T-helper 9 cell (primary cell): ENCODE measurements at places on chromosomes 1 and 21.

GRCh38 chr1:119448127-119448511 is 33.2 kb downstream of the HSD3B2 start:
- DNase-seq: no peak

DNA sequence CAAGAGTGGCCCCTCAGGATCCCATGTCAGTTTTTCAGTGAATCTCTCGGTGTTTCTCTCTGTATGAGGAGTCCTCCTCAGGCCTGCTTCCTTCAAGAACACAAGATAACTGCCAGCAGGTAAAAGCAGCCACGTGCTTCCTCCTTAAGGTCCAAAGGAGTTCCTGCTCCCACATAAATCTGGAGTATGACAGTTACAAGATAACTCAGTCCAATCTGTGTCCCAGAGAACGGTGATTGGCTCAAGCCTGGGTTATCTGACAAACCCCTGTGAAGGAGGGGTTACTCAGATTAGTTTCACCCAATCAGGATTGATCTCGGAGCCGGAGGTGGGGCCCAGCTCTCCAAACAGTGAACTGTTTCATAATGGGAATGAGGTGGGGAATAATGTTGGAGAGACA is 5.8 kb upstream of the ANKRD13C start:
- no peak for DNase-seq

DNA sequence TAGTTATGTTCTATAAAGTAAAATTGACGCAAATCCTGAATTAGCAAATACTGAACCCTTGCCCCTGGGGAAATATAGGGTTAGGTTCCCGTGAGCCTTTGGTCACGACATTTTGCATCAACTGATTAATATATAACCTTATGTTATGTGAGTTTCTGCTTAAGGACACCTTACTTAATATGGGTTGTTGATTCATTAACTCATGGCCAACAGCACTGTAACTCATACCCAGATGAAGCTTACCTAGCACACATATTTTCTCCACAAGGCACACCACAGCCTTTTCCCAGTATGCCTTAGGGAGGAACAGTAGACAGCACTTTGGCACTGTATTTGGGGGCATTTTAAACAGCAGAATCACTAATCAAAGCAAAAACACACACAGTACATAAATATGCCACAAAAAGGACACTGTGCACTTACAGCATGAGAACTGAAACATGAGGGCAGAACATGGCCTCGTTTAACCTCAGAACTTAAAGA is 15.1 kb downstream of the INAVA start:
- no peak for DNase-seq

DNA sequence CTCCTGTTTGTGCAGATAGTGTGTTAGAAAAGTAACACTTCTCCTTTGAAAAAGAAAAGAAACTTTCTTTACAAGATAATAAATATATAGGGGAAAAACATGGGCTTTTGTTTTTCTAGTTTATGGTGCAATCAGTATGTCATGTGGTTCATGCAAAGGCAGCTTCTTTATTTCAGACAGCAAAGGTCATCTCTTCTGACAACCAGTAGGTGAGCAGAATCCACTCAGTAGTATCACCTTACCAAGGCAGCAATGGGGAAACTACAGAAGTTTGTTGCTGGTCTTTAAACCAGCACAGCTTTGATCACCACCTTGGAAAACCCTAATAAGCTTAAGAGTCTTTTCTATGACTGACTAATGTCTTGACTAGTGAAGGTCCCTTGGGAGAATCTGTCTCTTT is 13.0 kb upstream of the SAMSN1 start:
- no peak for DNase-seq

- peak; percentile 19 for DNase-seq
Measured at GRCh38 chr1:51535006-51535592, 16.0 kb upstream of the EPS15 start.

- no peak for DNase-seq
Measured at GRCh38 chr1:52658795-52659194, 25.8 kb downstream of the SHISAL2A start.

DNA sequence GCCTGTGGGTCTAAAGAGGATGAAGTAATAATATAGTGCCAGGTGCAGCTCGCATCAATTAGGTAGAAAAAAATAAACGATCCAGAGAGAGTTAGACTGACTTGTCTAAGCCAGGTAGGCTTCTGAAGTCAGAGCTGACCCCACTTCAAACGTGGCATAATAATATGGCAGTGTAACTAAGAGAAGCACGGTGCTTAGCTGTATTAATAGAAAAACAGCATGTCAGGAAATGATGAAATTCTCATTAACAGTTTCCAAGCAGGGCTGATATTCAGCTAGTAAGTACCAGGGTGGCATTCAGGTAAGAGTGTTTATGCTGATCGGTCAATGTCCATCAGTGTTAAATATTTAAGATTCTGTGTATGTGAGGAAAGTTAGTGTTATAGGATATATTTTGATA is 145.8 kb upstream of the SAMSN1 start:
- no peak for DNase-seq

DNA sequence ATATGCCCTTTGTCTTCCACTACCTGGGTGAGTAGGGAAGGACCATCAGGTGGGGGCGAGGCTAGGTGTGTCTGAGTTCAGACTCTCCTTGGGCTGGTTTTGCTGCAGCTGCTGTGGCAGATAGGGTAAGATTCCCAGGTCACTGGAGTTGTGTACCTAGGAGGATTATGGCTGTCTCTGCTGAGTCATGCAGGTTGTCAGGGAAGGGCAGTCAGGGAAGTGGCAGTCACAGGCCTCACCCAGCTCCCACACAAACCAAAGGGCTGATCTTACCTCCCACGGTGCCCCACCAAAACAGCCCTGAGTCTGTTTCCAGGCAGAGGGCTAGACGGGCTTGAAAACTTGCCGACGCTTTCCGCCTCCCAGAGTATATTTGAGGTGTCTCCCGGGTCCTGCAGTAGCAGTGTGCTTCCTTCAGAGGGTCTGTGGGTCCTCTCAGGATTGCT is 201.6 kb upstream of the PLXNA2 start:
- DNase-seq: no peak

DNA sequence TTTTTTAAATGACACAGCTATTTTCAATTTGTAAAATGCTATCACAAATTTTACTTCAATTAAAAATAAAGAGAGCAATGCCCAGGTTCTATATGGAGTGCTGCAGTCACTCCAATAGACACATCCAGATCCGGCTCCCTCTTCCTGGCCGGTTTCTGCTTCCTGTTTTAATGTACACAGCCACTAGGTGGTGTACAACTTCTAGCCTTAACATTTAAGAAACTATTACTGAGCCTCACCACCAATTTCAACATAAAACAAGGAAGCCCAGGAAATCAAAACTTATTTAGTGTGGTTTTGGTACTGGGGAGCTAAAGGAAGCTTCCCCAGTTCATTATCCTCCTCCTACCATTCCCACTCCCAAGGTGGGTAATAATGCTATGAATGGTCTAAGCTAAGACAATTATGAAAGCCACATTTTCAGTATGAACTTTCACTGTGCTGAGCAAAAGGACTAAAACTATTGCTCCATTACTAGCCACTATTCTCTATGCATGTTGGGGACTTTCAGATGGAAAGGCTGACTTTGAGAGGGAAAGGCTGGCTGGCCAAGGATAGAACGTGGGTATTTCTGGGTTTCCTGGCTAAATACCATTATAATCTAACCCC is 25.5 kb upstream of the MTMR11 start:
- no peak for DNase-seq
